ENCODE measurements at places on chromosomes 13 and 19. TPM values are rescaled to one million over a fixed set of nuclear protein-coding genes. Genes with fewer than 3 reads are reported as not detected.

The ZNF844 gene
- total RNA-seq, result 9.8 TPM

The KLK2 gene
- total RNA-seq, result not detected

The CASP14 gene
- total RNA-seq, result not detected

The DIRAS1 gene
- 0.66 TPM for total RNA-seq

The ZNF154 gene
- total RNA-seq, result 7.1 TPM

The C1QTNF9B gene
- not detected for total RNA-seq

The APOC4 gene
- not detected for total RNA-seq

The DCLK1 gene
- total RNA-seq, result 35.6 TPM

The SCAMP4 gene
- total RNA-seq, result 25.5 TPM

The TTC9B gene
- not detected for total RNA-seq

The CLEC17A gene
- total RNA-seq, result 0.06 TPM

The KRTDAP gene
- total RNA-seq, result not detected

The FBXO17 gene
- 15.3 TPM for total RNA-seq

The ZNF583 gene
- total RNA-seq, result 4.2 TPM

The ZNF20 gene
- total RNA-seq, result 4.3 TPM

The CNN1 gene
- 1.7 TPM for total RNA-seq

The PRSS57 gene
- total RNA-seq, result not detected

The CIC gene
- total RNA-seq, result 17.2 TPM

The ESD gene
- total RNA-seq, result 123 TPM

The KLK8 gene
- total RNA-seq, result not detected

The SIGLEC12 gene
- not detected for total RNA-seq

The LGALS14 gene
- total RNA-seq, result not detected

The FAM216B gene
- total RNA-seq, result not detected

The UQCR11 gene
- total RNA-seq, result 72.1 TPM

The LILRB4 gene
- not detected for total RNA-seq

The NOP53 gene
- 46.3 TPM for total RNA-seq

The SYNE4 gene
- total RNA-seq, result 0.25 TPM

The ADGRE3 gene
- not detected for total RNA-seq

The CFAP97D2 gene
- not detected for total RNA-seq

The NXNL1 gene
- total RNA-seq, result not detected

The ZNF730 gene
- total RNA-seq, result 0.93 TPM

The FAM124A gene
- total RNA-seq, result 8.9 TPM

The ELSPBP1 gene
- total RNA-seq, result not detected

The USHBP1 gene
- total RNA-seq, result 0.13 TPM

The PSG7 gene
- not detected for total RNA-seq

The SOX1 gene
- total RNA-seq, result not detected

The ZNF560 gene
- total RNA-seq, result 0.06 TPM

Data from aortic smooth muscle cell (primary cell).